ENCODE measurements at places on chromosomes 1 and 21.
A peak's percentile ranks its signal among the peaks of the same experiment; 100 is the strongest.

- no peak for DNase-seq
These were observed 12.4 kb upstream of the F3 start for GRCh38 chr1:94553931-94554330.

GRCh38 chr1:183877053-183877720, 72.3 kb downstream of the RGL1 start:
- no peak for DNase-seq

DNA sequence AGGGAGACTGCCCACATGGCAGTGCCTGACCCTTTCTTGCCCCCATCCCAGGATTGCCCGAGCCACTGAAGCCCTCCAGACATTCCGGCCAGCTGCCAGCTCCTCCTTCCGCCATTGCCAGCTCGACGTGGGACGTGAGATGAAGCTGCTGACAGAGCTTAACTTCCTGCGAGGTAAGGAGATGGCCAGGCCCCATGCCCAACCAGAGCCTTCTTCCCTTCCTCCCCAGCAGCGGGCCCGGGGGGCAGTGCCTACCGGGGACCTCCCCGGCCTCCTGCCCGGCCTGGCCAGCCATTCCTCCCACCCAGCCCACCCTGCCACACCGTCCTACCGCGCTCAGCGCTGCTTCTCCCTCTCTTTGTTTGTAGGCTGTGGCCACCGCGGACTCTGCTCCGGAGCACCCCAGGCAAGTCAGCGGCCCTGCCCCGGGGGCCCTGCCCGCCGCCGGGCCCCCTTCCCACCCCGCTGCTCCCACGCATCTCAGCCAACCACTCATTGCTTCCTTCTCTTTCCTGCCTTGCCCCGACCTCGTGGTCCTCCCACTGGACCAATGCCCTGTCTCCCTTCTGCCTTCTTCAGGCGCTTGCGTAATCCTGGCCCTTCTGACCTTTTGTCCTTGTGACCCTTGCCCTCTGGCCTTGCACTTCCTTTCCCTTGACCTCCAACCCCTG, 4.9 kb downstream of the TRIM46 start:
- DNase-seq = no peak

GRCh38 chr1:9385801-9386573, 93.3 kb downstream of the SPSB1 start:
- peak; percentile 42 for DNase-seq

DNA sequence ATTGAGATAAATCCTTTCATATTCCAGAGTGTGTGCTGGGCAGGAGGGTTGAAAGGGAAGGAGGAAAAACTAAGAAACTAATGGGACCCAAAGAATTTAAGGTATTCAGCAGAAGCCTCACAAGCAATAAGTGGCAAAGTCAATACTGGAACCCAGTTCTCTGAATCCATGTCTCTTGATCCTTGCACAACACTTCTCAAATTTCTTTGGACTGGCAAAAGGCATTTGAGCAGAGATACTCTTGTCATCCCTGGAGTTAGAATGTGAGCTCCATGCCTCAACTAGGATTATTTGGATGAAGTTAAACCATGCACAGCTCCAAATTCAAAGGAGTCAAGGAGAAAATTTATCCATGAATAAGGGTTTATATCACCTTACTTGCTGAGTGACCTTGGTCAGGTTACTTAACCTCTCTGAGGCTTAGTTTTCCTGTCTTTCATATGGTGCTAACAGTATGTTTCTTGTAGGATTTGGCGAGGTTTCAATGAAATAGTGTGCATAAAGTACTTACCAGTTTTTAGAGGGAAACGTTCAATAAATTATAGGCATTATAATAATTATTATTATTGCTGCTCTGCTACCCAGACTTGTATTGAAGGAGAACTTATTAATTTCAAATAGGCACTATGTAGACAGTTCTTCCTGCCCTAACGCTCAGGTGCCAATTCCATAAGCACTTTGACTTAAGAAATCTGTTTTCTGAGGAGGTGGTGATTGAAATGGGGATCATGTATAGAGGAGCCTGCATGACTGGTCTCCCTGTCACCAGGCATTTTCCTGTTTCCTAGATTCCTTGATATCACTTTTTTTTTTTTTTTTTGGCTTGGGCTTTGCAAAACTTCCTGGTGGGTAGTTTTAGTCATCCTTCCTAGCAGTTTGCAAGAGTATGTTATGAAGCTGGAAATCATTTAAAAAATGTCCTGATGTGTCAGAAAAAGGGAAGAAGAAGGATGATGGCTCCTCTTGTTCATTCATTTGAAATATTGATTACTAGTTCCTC, 125.0 kb upstream of the JUN start:
- DNase-seq = peak; percentile 88

- no peak for DNase-seq
These were observed 2.9 kb upstream of the CLIC4 start for GRCh38 chr1:24742090-24742938.

DNA sequence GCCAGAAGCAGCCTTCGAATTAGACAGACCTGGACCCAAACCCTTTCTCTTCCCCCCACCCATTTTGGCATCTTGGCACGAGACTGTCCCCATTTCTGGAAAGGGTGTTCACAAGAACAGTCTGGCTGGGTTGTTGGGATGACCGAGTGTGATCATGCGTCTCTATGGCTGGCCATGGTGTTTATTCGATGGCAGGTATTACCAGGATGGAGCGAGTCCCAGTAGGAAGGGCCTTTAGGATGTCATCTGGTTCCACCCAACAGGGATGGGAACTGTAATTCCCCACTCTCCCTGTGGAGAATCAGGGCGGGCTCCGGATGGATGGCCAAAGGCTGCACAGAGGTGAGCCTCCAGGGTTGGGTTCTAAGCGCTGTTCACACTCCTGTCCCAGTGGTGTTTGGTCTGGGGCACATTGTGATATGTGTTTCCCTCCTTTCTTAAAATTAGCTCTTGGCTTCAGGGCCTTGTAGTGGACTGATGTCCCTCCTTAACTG, 33.4 kb upstream of the ATP5PO start:
- DNase-seq = no peak

DNA sequence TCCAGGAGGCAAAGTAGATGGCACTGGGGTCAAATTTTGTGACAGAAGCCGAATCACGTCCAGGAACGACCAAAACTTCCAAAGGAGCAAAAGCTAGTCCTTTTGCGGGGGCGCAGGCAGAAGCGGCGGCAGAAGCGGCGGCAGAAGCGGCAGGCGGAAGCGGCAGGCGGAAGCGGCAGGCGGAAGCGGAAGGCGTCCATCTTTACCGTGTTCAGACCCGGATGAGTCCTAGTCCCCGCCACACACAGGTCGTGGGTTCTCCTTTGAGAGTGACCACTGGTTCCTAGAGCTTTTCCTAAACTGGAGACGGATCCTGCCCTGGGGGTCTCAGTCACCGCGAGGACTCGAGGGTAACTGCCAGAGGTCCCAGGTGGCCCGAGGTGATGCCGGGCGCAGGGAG, 53.6 kb downstream of the POFUT2 start:
- DNase-seq = no peak

GRCh38 chr1:38198099-38198498, 151.5 kb upstream of the POU3F1 start:
- DNase-seq = no peak

GRCh38 chr21:43322805-43323204, 104.1 kb downstream of the SIK1 start:
- peak; percentile 13 for DNase-seq

DNA sequence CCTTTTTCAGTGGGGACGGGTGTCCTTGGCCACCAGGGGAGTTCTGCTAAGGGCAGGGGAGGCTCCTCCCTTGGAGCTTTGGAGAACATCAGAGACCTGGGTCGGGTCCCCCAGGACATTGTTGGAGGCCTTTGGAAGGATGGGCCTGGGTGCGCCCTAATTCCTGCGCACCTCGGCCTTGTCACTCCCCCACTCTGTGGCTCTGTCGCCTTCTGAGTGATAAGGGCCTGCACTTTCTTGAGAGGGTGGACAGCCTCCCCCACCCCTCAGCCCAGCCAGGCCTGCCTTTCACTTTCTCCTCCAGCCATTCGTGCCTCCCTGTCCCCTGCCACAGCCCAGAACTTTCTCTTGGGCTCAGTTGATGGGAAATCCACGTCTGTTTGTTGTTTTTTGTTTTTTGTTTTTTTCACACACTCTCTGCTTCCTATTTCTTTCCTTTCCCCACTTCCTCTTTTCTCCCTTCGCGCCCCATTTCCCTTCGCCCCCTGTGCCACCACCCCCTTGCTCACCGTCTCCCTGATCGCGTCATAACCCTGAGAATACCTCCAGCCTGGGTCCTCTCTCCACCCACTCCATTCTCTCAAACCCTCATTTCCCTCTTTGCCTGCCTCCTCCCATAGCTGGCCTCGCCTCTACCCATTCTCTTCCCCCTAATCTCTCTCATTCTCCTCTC, 85.6 kb downstream of the PAX7 start:
- no peak for DNase-seq

- no peak for DNase-seq
These were observed 622.5 kb upstream of the NR5A2 start for GRCh38 chr1:199404976-199405375.

DNA sequence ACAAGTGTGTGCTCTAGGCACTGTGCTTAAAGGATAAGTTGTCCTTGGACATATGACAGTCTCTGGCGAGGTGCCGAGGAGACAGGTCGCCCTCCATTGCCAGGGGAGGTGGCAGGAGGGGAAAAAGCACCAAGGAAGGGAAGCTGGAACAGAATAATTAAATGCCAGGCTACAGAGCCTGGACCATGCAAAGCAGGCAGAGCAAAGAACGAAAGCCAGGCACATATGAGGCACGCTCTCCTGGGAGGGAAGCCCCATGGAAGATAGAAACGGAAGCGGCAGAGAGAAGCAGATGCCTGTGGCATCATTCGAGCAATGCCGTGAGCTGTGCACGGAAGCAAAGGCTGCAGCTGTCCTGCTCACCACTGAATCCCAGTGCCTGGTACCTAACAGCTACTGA, 91.2 kb downstream of the JAK1 start:
- DNase-seq = no peak

DNA sequence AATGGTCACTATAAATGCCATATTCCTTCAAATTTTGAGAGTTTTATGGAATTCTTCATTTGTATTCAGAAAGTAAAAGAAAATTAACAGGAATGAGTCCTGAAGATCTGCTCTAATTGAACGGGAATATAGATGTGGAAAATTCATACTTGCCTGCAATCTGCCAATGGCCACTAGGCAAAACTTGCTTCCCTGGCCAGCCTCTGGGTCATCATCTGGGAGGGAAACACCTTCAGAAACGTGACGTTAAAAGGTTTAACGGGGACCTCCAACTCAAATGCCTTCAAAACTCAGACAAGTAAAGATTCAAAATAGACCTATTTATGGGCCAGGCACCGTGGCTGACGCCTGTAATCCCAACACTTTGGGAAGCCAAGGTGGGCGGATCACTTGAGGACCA, 21.7 kb upstream of the CTSK start:
- no peak for DNase-seq

GRCh38 chr1:43982808-43983207, 3.8 kb downstream of the B4GALT2 start:
- DNase-seq = no peak

- DNase-seq = no peak
These were observed 52.6 kb downstream of the CD34 start for GRCh38 chr1:207858281-207858680.

GRCh38 chr1:43256675-43257570, 12.9 kb upstream of the TMEM125 start:
- DNase-seq = no peak

GRCh38 chr1:94384485-94385265, 33.5 kb upstream of the ABCD3 start:
- DNase-seq = peak; percentile 11
